PC-3 (cell line): ENCODE measurements at places on chromosomes 7 and 10.

GRCh38 chr7:2707481-2707880 is 19.5 kb downstream of the AMZ1 start:
- no peak overlapping the region for H3K27ac ChIP-seq
- no peak overlapping the region for H3K4me3 ChIP-seq
- no peaks in the 10 kb centered on the region for H3K27me3 ChIP-seq
- no peaks in the 10 kb centered on the region for H3K4me1 ChIP-seq
- no peak for DNase-seq
- H3K36me3 ChIP-seq: no peaks in the 10 kb centered on the region

- no peaks in the 10 kb centered on the region for H3K36me3 ChIP-seq
- H3K27ac ChIP-seq: no peak overlapping the region
- no peaks in the 10 kb centered on the region for H3K4me1 ChIP-seq
- no peak for DNase-seq
- H3K4me3 ChIP-seq: no peak overlapping the region
Observed at GRCh38 chr7:33624215-33624614, 281.1 kb upstream of the BMPER start.

DNA sequence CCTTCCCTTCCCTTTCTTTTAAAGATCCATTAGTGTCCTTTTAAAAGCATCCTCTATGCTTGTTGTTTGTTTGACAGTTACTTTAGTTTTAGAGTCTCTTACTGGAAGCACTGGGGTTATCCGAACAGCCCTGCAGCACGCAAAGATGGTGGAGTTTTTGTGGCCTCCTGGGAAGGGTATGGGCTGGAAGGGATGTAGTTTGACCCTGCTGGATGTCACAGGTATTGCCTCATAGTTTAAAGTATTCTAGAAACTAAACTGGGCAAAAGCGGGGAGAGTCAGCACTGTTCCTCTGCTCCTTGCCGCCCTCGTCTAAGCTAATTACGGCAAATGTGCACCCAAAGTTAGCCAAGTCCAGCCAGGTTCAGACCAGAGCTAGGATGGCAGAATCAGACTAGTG is 35.8 kb upstream of the GNAI1 start:
- no peaks in the 10 kb centered on the region for H3K36me3 ChIP-seq
- H3K27me3 ChIP-seq: no peaks in the 10 kb centered on the region
- H3K4me1 ChIP-seq: no peaks in the 10 kb centered on the region
- no peak for DNase-seq
- H3K4me3 ChIP-seq: no peak overlapping the region
- H3K27ac ChIP-seq: no peak overlapping the region

- no peaks in the 10 kb centered on the region for H3K27me3 ChIP-seq
- no peaks in the 10 kb centered on the region for H3K4me1 ChIP-seq
- no peak overlapping the region for H3K27ac ChIP-seq
- peaks cover 15% of the 10 kb centered on the region; the same call in 1 of the 2 replicates for H3K36me3 ChIP-seq
- DNase-seq: no peak
Observed at GRCh38 chr7:94532676-94533075, 23.1 kb downstream of the CASD1 start.

DNA sequence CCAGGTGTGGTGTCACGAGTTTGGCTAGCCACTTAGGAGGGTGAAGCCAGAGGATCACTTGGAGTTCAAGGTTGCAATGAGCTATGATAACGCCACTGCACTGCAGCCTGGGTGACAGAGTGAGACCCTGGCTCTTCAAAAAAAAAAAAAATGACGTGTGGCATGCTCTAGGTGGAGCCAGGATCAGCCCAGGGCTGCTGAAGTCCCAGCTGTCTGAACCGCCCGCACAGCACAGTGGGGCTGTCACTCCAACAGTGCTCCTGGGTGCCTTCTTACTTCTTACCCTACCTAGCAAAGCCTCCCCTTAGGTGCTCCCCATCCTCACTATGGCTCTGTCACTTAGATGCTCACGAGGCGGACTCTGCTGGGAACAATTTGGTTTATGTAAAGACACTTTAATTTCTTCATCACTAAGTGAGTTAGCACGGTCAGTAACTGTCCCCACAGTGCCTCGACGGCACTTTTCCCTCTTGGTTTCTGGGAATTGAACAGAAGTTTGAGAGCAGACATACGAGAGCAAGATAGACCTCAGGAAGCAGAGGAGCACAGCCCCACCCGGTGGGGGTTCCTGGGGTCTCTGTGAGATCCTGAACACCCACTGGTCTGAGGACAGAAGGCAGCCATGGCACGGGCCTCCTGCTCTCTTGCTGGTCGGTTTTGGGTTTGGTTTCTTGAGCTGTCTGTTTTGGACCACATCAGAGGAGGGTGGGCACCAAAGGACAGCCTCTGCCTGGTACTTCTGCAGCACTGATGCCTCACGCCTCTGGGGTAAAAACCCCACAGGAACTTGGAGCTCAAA is 66.2 kb upstream of the BTBD16 start:
- no peak for DNase-seq
- no peaks in the 10 kb centered on the region for H3K36me3 ChIP-seq
- no peak overlapping the region for H3K27ac ChIP-seq
- H3K4me3 ChIP-seq: no peak overlapping the region
- H3K27me3 ChIP-seq: no peaks in the 10 kb centered on the region
- H3K4me1 ChIP-seq: no peaks in the 10 kb centered on the region
